Esophagus muscularis mucosa (tissue), 4 donors: ENCODE measurements at places on chromosomes 12 and 14. TPM values are rescaled to one million over a fixed set of nuclear protein-coding genes. Genes with fewer than 3 reads are reported as not detected.

DNA sequence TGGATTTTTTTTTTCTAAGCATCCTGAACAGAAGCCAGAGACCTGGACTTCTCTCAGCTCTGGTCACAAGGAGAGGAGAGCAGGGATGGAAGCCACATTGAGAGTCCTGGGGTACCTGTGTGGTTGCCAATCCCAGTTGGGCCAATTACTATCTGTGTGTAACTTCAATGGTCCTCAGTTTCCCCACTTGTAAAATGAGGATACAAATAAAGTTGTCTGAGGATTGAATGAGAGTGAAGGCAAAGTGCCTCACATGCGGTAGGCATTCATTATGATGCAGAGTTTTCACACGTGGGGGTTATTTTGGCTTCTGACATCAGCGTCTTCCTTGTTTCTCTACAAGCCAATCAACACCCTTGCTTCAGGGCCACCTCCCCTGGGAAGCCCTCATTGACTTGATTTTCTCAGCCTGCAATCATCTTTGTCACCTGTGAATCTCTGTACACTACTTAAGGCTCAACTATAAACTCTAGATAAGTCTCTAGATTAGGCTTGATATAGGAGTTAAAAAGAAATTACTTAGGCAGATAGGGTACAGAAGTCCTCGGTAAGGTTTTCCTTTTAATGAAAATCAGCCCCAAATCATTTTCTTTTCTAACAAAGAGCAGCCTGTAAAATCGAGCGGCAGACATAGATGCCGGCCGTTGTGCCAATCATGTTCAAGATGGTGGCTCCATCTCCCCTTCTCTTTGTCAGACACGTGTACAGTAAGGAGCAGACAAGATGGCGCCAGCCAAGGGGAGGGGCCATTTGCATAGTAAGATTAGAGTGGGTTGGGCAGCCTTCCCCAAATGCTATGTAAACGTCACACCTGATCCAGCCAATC lies 37.8 kb upstream of the FICD start:
- no peak overlapping the region for H3K27ac ChIP-seq
- no peaks in the 10 kb centered on the region for H3K36me3 ChIP-seq
- DNase-seq: no peak
- no peaks in the 10 kb centered on the region for H3K4me1 ChIP-seq
- no peak overlapping the region for H3K4me3 ChIP-seq
- no peaks in the 10 kb centered on the region for H3K27me3 ChIP-seq

DNA sequence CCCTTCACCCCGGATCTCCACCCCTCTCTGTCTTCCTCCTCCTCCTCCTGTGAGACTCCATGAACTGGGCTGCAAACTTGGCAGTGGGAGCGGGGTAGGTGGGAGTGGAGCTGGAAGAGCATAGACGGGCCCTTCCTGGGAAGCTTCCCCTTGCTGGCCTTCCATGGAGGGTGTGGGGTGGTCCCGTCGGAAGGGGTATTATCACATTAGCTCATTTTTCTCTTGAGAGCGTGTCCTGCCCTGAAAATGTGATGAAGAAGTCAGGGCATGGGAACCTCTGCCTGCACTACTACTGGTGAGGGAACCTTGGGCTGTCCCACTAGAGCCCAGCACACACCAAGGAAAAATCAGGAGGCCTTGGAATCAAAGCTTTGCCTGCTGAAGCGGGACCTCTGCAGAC lies 66.5 kb downstream of the CACNA1C start:
- peaks cover 9% of the 10 kb centered on the region for H3K36me3 ChIP-seq
- peaks cover 58% of the 10 kb centered on the region for H3K4me1 ChIP-seq
- H3K27me3 ChIP-seq: no peaks in the 10 kb centered on the region
- H3K27ac ChIP-seq: peak overlapping the region; percentile 78
- H3K4me3 ChIP-seq: no peak overlapping the region
- no peak for DNase-seq

DNA sequence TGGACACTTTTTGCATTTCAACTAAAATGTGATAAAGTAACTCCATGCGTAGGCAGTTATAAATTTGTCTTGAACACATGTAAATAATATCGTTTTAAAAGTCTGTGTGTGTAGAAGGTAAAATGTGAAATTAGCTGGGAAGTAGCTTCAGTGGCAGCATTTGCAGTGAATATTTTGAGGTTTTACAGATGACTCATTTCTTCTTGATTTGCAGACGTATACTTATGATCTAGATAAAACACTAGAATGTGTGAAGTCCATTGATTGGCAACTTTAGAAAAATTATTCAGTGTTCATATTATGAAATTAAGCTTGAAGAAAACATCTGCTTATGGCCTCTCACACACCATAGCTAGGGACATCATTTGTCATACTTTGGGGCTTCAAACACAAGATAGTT lies 788.6 kb upstream of the NOVA1 start:
- H3K27ac ChIP-seq: no peak overlapping the region
- no peaks in the 10 kb centered on the region for H3K36me3 ChIP-seq
- no peaks in the 10 kb centered on the region for H3K27me3 ChIP-seq
- DNase-seq: no peak
- H3K4me1 ChIP-seq: no peaks in the 10 kb centered on the region

DNA sequence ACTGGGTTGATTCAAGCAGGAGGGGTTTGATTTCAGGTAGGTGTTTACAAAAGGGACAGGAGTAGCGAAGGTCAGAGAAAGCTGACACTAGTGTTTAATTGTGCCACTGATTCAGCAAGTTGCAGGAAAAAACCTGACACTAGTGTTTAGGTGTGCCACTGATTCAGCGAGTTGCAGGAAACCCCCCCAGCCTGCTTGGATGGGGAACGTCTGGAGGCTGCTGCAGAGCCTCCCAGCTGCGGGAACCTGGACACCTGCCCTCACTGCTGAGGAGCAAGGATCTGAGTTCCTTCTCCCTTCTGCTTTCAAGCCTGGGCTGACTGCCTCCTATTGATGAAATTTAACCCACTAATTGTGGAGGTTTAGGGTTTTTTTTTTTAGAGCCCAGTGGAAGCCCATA lies 84.2 kb downstream of the AVPR1A start:
- no peak overlapping the region for H3K4me3 ChIP-seq
- DNase-seq: no peak
- no peak overlapping the region for H3K27ac ChIP-seq
- no peaks in the 10 kb centered on the region for H3K4me1 ChIP-seq

DNA sequence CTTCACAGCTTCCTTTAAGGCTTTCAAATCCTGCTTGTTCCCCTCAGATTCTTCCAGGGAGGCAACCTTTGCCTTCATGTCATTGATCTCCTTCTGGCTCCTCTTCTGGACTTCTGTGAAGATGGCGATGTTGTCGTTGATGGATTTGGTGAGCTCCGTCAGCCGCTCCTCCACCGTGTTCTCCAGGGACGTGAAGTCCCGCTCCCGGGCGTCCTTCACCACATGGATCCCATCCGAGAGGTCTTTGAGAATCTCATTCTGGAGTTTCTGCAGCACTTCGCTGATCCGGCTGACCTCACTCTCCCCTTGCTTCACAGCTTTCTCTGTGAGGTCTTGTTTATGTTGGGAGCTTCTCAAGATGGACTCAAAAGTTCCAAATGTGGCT lies 7.9 kb downstream of the CKAP4 start:
- H3K27ac ChIP-seq: no peak overlapping the region
- H3K36me3 ChIP-seq: peaks cover 17% of the 10 kb centered on the region
- H3K4me1 ChIP-seq: peaks cover 28% of the 10 kb centered on the region

- H3K4me3 ChIP-seq: no peak overlapping the region
- H3K36me3 ChIP-seq: no peaks in the 10 kb centered on the region
- H3K27ac ChIP-seq: no peak overlapping the region
- H3K4me1 ChIP-seq: no peaks in the 10 kb centered on the region
These were observed 38.1 kb downstream of the GCH1 start for GRCh38 chr14:54864526-54864925.

- H3K4me1 ChIP-seq: no peaks in the 10 kb centered on the region
- H3K27me3 ChIP-seq: no peaks in the 10 kb centered on the region
- H3K36me3 ChIP-seq: no peaks in the 10 kb centered on the region
- no peak overlapping the region for H3K27ac ChIP-seq
- H3K4me3 ChIP-seq: no peak overlapping the region
These were observed 11.5 kb upstream of the E2F7 start for GRCh38 chr12:77076886-77077285.

- DNase-seq: no peak
- H3K4me3 ChIP-seq: no peak overlapping the region
- H3K36me3 ChIP-seq: no peaks in the 10 kb centered on the region
- no peaks in the 10 kb centered on the region for H3K27me3 ChIP-seq
These were observed 144.2 kb upstream of the FRMD6 start for GRCh38 chr14:51507511-51507905.

- no peak overlapping the region for H3K27ac ChIP-seq
- no peaks in the 10 kb centered on the region for H3K4me1 ChIP-seq
- DNase-seq: no peak
- H3K36me3 ChIP-seq: no peaks in the 10 kb centered on the region
These were observed 190.6 kb downstream of the GPHN start for GRCh38 chr14:66698503-66698902.

DNA sequence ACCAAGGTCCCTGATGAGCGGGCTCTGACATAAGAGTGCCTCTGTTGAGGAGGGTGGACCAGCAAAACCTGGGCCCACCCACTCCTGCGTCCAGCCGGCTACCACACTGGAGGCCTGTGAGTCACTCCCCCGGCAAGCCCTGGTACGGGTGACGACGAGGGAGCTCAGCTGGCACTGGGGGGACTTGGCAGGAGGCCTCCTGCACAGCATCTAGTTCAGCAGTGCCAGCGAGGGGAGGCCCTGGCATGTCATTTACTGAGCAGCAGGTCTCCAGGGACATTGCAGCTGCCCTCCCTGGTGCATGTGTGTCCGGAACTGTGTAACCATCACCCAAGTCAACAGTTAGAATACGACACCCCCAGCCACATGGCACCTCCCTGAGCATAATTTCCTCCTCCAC lies 24.4 kb downstream of the CD9 start:
- H3K4me1 ChIP-seq: peaks cover 100% of the 10 kb centered on the region
- peak overlapping the region; percentile 96 for H3K27ac ChIP-seq
- no peak for DNase-seq
- no peak overlapping the region for H3K4me3 ChIP-seq

The EPYC gene
- total RNA-seq: not detected

The REP15 gene
- total RNA-seq: 2.5 TPM

The HOXC13 gene
- not detected for total RNA-seq

The APOLD1 gene
- 49.4 TPM for total RNA-seq

The COA8 gene
- total RNA-seq: 39.4 TPM

The CIROP gene
- total RNA-seq: not detected

The OR10P1 gene
- not detected for total RNA-seq

The FRMD6 gene
- total RNA-seq: 38.1 TPM

The AQP2 gene
- total RNA-seq: not detected

The RAD9B gene
- 2.2 TPM for total RNA-seq

The CD27 gene
- total RNA-seq: not detected

The SMCO3 gene
- total RNA-seq: not detected
